ENCODE measurements at places on chromosomes 6 and 20.

GRCh38 chr20:32227306-32227705 is 19.6 kb downstream of the POFUT1 start:
- DNase-seq: no peak

- DNase-seq: peak; percentile 46
These were observed at the start of gene PFDN4 for GRCh38 chr20:54207743-54208547. TSS of gene PFDN4 (plus strand) at chr20:54208087. CDS start at chr20:54208101, 14 bp downstream.

- DNase-seq: no peak
These were observed 280.1 kb downstream of the TFAP2B start for GRCh38 chr6:51098791-51099190.

GRCh38 chr6:32112431-32112980 is 3.4 kb upstream of the TNXB start:
- no peak for DNase-seq

- no peak for DNase-seq
These were observed 23.9 kb upstream of the C6orf141 start for GRCh38 chr6:49526598-49526997.

DNA sequence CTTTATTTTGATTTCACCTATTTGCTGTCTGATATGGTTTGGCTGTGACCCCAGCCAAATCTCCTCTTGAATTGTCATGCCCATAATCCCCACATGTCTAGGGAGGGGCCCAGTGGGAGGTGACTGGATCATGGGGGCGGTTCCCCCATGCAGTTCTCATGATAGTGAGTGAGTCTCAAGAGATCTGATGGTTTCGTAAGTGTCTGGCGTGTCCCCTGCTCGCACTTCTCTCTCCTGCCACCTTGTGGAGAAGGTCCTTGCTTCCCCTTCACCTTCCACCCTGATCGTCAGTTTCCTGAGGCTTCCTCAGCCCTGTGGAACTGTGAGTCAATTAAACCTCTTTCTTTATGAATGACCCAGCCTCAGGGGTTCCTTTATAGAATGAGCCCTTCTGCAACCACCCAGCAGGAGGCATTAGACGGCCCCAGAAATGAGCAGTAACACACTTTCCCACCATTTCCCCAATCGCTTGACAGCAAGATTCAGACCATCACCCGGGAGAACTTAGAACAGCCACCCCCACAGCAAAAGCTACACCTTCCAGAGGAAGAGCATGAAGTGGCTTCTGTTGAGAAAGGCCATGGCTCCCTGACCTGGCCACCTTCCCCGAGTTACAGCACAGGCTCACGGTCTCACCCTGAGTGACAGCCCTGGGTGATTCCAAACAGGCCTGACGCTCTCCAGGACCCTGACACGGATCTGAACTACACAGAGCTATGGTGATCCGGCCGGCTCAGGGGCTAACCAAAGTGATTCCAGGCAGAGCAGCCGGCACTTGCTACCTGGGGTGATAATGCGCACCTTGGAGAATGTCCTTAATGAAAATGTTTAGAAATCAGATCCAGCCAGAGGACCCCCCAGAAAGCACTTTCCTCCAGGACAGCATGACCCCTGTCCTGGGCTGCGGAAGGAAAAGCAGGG is 131.2 kb upstream of the CDH4 start:
- DNase-seq: no peak

DNA sequence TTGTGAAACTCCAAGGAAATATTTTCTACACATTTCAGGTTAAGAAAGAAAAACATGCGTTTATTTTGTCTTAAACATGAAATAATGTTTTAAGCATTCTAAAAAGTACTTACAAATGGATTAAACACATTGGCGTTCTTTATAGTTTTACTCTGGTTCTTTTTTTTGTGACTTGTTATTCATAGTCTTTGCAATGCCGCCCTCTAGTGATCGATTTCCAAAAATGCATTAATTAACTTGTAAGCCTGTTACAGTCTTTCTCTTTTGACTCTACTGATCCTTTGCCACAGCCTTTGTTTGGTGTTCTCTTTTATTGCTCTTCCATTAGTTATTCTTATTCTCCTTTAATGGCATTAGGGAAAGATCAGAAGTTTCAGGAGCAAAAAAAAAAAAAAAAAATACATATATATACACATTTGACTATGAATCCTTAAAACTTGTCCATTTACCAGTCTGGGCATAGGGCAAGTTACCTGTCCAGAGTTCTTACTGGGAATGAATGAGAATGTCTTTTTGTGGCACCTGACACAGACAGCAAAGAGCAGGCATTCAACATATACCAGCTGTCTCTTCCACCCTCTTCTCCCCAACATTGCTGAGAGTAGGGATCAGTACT is 59.9 kb downstream of the MACROD2 start:
- peak; percentile 73 for DNase-seq

- DNase-seq: no peak
These were observed 252.4 kb downstream of the HDGFL1 start for GRCh38 chr6:22821664-22822320.

- no peak for DNase-seq
These were observed 440.4 kb downstream of the EPM2A start for GRCh38 chr6:145294942-145295341.

- DNase-seq: no peak
These were observed 286.5 kb upstream of the PRND start for GRCh38 chr20:4435225-4435624.

- no peak for DNase-seq
These were observed 91.7 kb downstream of the RNF182 start for GRCh38 chr6:14016432-14016831.

- no peak for DNase-seq
These were observed 386.2 kb downstream of the THBS2 start for GRCh38 chr6:168867247-168868102.

- DNase-seq: no peak
These were observed 33.9 kb downstream of the PPARD start for GRCh38 chr6:35376281-35376680.

DNA sequence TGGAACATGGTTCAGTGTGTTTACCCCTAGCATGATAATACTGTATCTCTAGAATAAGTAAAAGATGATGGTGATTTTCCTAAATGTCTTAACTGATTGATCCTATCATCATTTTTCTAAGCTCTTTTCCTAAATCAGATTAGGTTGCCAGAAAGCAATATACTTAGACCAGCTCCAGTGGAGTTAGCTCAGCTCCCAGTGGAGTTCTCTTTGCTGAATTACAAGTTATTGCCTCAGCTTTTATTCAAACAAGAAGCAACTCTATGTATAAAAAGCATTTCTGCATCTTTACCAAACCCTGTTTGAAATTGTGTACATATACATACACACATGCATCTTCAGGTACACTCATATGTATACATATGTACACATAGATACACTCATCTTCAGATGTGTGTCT is 44.9 kb downstream of the SNX9 start:
- DNase-seq: no peak

GRCh38 chr6:73560853-73561407 is 40.1 kb upstream of the EEF1A1 start:
- no peak for DNase-seq

GRCh38 chr6:133394630-133395029 is 153.5 kb downstream of the EYA4 start:
- DNase-seq: no peak

GRCh38 chr20:60339738-60340137 is 381.5 kb downstream of the CDH26 start:
- DNase-seq: no peak

GRCh38 chr6:83252719-83253118 is 59.6 kb downstream of the RWDD2A start:
- DNase-seq: no peak

GRCh38 chr6:169967687-169968086 is 216.3 kb downstream of the ERMARD start:
- no peak for DNase-seq

DNA sequence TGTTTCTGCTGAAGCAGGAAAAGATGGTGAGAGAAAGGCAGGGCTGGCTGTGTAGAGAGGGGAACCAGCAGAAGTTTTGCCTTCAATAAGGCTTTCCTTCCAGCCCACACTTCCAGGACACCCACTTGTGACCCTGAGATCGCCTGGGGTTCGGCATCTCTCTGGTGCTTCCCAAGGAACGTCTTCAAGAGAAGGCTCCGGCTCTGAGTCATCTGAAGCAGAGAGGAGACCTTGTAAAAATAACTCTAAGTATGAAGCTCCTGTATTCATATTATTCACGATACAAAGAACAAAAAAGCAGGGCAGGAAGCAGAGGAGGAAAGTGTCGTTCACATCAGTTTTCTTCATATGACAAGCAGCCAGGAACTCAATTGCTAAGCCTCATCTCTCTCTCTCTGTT is 95.4 kb upstream of the MRPS10 start:
- DNase-seq: no peak

DNA sequence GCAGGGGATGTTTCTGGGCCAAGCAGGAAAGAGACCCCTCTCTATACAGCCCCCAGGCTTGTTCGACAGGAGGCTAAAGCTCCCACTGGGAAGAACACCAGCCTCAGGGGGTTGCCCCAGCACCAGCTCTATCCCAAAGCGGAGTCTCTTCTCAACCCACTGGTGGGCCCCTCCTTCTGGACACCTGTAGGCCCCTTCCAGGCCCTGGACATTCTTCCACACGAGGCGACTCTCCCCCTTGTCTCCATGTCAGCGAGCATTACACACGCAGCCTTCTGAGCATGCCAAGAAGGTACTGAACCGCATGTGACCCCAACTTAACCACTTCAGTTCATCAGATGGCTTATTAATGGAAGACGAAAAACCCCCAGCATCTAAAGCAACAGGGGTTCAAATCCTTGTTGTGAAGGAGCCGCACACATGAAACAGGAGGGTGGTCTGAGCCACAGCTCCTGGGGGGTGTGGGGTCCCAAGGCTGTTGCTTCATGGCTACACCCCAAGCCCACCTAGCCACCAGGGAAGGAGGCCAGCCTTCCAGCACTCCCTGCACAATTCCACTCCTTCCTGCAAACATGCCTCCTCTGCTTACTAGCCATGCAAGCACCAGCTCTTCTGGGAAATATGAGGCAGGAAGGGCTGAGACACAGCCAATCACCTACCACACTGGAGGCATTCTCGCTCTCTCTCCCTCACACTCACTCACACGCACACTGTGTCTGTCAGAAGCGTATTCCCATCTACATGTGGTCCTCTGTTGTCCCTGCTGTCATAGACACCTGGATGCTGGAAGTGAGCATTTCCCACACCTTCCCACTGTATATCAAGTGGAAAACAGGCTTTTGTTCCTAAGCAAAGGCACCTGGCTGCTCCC is 104.5 kb downstream of the NOL4L start:
- DNase-seq: no peak

DNA sequence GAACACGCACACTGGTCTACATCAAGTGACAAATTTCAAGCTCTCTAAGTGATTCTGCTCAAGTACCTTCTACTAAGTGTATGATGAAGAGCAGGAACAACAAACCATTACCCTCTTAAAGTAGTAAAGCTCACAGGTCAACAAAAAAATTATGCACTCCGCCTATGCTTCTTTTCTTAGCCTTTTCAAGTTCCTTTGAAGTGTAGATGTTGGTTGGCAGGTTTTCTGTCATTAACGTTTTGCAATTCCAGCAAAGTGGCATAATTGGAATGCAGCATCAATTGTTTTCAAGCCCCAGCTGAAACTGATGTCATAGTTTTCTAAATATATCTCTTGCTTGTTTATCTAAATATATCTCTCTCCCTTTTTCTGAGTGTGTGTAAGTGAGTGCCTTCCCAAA is 396.9 kb upstream of the EYS start:
- DNase-seq: no peak

GRCh38 chr6:136783021-136783420 is 9.3 kb downstream of the MAP3K5 start:
- no peak for DNase-seq

Measured in NCI-H1694 treated with DMSO at 0.1 percent for 48 hours (cell line).